NCI-H1417 (cell line): ENCODE measurements at places on chromosomes 6 and 20.

- DNase-seq = no peak
These were observed 26.1 kb downstream of the FARS2 start for GRCh38 chr6:5287205-5287965.

GRCh38 chr20:21109144-21109543, 3.0 kb upstream of the LINC00237 start:
- no peak for DNase-seq

DNA sequence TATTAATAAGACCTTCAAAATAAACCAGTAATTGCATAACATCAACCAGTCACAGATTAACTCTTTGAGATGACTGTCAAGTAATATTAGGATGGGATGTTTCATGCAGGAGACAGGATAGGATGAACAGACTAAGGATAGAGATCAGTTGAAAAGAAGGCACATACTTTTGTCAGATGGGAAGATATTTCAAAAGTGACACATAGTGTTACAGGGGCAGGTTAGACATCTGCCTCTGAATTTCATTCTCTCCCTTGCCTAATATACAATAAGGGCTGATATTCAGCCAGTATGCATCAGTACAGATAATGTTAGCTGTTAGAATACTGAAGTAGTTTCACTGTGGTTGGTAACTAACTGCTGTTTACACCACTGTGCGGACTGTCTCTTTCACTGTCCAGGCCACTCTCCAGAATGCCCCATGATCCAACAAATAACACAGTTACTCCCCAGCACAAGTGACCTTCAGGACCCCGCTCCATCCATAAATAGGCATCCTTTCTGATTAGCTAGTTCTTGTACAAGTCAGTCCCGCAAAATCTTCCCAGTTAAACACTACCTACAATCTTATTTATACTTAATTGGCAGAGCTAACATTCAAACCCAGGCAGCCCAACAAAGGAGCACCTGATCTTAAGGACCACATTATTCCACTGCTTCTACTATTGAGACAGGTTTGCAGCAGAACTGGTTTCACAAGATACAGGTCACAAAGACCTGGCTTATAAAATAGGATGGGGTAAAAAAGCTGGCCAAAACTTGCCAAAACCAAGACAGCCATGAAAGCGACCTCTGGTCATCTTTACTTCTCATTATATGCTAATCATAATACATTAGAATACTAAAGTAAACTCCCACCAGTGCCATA, 21.9 kb upstream of the PLN start:
- no peak for DNase-seq

DNA sequence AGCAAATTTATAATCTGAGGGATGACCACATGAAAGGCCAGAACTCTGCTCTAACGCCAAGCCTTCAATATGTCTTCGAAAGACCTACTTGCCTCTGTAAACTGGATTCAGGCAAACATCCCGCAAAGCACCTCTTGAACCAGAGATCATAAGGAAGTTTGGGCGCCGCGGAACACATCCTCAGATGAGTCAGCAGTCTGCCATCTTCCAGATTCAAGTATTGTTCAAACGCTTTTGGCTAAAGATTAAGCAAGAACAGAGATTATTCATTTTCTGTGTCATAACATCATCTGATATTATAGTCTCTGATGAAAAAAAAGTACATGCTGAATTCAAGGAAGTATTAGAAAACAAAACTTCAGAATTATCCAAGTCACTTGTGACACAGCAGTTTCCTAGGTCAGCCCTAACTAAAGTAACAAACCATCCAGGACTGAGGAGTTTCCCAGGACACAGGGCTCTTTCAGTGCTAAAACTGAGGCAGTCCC, 20.8 kb downstream of the TBC1D7 start:
- no peak for DNase-seq

DNA sequence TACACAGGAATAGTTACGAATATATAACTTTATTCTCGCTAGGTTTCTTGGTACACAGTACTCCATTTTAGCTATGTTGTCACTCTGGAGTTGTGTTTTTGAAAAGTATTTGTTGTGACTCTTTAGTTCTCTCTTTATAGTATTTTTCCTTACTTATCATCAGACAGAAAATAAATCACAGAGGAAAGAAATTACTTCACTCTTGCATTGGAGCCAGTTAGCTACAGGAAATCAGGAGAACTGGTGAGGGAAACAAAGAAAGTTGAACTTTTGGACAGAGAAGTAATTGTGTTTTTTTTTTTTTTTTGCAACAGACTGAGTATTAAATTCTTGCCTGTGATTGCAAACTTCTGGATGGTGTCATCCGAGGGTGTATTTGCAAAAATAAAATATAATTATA, 33.9 kb downstream of the DSE start:
- no peak for DNase-seq

DNA sequence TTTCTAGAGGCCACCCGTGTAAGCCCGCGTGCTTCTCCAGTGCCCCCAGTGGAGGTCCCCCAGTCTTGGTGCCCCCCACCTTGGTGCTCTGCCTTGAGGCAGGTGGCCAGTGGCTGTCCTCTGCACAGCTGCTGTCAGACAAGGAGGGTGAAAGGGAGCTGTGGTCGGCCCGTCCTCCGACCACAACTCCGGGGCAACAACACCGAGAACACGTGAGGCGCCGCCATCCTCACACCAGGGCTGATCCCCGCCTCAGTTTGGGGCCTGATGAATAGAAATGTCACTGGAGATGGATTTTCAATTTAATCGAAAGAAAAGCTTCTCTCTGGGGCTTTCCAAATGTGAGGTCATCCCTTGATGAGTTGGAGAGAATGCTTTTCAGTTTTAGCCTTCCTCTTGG, 304.6 kb downstream of the CDH4 start:
- DNase-seq = no peak

GRCh38 chr6:79570129-79571029, 33.1 kb upstream of the LCA5 start:
- DNase-seq = peak; percentile 49

- no peak for DNase-seq
These were observed 1.1 kb downstream of the PPP1R18 start for GRCh38 chr6:30685157-30686008.

- DNase-seq = no peak
These were observed 66.9 kb downstream of the GMPR start for GRCh38 chr6:16305246-16305725.

DNA sequence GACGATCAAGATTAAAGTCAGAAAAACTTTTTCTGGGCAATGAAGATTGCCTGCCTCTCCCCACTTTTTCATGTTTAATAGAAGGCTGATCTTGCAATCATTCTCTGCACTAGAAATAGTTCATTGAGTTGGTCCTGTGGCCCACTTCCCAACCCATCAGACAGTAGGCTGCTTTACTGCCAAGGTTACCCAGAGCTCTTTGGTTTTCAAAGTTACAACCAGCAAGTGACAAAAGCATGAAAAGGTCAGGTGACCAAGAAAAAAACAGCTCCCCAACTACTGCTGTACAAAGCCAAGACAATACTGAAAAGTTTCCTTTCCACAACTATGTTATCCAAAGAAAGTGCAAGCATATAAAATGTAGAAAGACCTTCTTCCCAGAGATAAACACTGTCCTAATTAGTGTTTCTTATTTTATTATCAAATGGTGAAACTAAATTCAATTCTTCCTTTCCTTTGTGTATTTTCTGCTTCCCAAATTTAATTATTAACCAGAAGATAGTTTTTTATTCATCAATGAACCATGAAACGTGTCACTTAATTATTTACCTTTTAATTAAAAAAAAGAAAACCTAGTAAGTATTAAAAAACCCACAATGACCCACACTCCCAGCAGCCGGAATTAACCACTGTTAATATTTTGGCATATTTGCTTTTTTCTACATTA, 16.6 kb downstream of the DNAAF9 start:
- DNase-seq = no peak

- no peak for DNase-seq
These were observed 253.8 kb upstream of the STXBP5 start for GRCh38 chr6:146950351-146950835.
